ENCODE measurements at places on chromosomes 4 and X. TPM values are rescaled to one million over a fixed set of nuclear protein-coding genes. Genes with fewer than 3 reads are reported as not detected.

GCNA gene
- total RNA-seq = 0.90 TPM

DMRTC1B gene
- total RNA-seq = 1.4 TPM

DDIT4L gene
- 0.31 TPM for total RNA-seq

TKTL1 gene
- total RNA-seq = not detected

GPR173 gene
- total RNA-seq = 0.87 TPM

- H3K4me3 ChIP-seq = no peak overlapping the region
- H3K4me1 ChIP-seq = no peaks in the 10 kb centered on the region
- no peaks in the 10 kb centered on the region for H3K36me3 ChIP-seq
- no peak for DNase-seq
- H3K27me3 ChIP-seq = no peaks in the 10 kb centered on the region
Observed at GRCh38 chrX:148715361-148715760, 214.9 kb downstream of the AFF2 start.

GRCh38 chr4:16670727-16671126 is 227.7 kb downstream of the LDB2 start:
- H3K4me3 ChIP-seq = no peak overlapping the region
- H3K36me3 ChIP-seq = no peaks in the 10 kb centered on the region
- H3K27me3 ChIP-seq = no peaks in the 10 kb centered on the region
- H3K4me1 ChIP-seq = no peaks in the 10 kb centered on the region

GRCh38 chr4:113433536-113434246 is 327.8 kb downstream of the CAMK2D start:
- H3K36me3 ChIP-seq = no peaks in the 10 kb centered on the region
- DNase-seq = no peak
- H3K27ac ChIP-seq = no peak overlapping the region
- H3K27me3 ChIP-seq = no peaks in the 10 kb centered on the region

DNA sequence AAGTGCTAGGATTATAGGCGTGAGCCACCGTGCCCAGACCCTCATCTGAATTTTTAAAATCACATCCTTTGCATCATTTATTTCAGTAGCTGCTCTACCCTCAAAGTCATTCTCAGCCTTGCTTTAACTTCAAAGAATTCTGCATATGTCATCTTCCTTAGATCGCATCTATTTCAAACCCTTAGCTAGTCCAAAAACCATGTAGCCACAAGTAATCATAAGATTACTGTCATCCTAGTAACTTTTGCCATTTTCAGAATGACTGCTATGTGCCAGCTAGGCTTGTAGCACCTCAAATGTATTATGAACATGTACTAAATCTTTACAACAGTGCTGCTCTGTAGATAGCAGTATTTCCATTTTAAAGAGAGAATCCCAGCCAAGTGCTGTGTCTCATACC is 45.5 kb upstream of the KLF3 start:
- H3K27me3 ChIP-seq = no peaks in the 10 kb centered on the region
- H3K36me3 ChIP-seq = no peaks in the 10 kb centered on the region
- H3K4me1 ChIP-seq = peaks cover 13% of the 10 kb centered on the region
- H3K4me3 ChIP-seq = no peak overlapping the region
- DNase-seq = no peak

All from pancreas (tissue), 10 donors.